ENCODE measurements at places on chromosomes 16 and 17. TPM values are rescaled to one million over a fixed set of nuclear protein-coding genes. Genes with fewer than 3 reads are reported as not detected.

The KCNH6 gene
- total RNA-seq, result not detected

The KCNG4 gene
- not detected for total RNA-seq

The ESRP2 gene
- total RNA-seq, result 22.9 TPM

The DNAAF8 gene
- total RNA-seq, result 0.59 TPM

DNA sequence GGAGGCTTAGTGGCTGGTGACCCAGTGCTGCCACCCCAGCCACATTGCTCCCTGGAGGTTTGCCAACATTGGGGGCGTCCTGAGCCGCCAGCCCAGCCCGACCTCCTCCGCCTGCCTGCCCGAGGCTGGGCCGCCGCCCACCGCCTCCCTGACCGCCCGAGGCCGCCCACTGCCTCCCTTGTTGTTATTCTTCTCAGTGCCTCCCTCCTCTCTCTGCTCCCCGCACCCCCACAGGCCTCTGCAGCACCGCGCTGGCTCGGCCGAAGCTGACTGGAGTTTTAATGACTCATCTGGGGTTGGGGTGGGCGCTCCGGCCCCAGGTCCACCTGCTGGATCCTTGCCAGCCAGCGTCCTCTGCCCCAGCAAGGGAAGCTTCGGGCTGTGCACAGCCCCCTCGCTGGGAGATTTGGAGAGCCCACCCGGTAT, 102.5 kb downstream of the RBFOX3 start:
- DNase-seq, result no peak

DNA sequence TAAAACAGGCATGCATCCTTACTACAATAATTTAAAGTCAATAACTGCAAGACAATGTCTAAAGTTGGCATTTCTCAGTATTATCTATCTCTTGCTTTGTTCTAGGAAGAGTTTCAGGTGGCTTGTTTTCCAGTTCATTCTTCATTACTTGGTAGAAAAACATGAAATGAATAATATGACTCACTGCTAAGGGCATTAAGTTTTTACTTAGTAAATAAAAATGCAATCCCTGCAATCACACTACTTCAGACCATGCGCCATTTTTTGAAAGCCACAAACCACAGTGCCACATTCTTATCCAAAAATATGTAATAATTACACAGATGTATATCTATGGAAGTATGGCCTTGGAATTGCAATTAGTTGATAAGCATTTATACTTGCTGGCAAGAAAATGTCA, 55.4 kb downstream of the CREBBP start:
- DNase-seq, result no peak

DNA sequence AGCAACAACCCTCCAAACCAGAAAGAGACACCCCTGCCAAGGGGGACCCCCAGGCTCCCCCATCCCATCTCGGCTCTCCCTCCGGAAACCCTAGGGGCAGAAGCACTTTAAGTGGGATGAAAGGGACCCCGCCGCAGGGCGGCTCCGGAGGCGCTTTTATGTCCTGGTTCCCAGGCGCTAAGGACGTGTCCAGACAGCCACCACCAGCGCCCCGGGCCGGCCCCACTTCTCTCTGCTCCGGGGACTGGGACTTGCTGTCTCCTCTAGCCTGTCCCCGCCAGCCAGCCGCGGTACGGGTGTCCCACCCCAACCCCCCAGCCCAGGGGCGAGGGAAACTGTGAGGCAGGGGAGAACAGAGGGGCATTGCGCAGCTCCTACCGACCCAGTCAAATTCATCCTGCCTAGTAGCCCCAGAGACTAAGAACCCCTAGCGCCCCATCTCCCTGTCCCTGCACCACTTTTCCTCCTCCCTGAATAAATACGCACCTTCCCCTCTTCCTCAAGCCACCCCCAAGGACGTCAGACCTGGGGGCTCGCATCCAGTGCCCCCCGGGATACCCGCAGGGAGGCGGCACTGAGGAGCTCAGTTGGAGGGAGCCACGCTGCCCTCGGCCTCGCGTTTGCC, 4.1 kb downstream of the SP6 start:
- DNase-seq, result no peak

DNA sequence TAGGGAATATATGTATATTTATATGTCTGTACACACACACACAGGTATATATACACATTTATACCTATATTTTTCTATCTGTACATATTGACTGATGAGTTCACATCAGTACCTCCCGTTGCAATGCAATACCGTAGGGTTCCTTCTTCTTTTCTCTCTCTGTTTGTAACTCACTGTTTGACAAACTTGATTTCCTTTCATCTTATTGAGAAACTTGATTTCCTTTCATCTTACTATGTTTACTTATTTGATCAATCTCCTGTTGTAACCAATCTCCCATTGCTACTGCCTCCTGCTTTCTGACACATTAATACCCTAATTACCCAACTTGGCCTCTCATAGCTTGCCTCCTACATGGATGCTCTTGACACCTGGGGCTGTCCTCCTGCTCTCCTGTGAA, 49.8 kb downstream of the NFAT5 start:
- DNase-seq, result no peak

- peak; percentile 38 for DNase-seq
These were observed 2.9 kb downstream of the ORAI3 start for GRCh38 chr16:30951750-30952149.

DNA sequence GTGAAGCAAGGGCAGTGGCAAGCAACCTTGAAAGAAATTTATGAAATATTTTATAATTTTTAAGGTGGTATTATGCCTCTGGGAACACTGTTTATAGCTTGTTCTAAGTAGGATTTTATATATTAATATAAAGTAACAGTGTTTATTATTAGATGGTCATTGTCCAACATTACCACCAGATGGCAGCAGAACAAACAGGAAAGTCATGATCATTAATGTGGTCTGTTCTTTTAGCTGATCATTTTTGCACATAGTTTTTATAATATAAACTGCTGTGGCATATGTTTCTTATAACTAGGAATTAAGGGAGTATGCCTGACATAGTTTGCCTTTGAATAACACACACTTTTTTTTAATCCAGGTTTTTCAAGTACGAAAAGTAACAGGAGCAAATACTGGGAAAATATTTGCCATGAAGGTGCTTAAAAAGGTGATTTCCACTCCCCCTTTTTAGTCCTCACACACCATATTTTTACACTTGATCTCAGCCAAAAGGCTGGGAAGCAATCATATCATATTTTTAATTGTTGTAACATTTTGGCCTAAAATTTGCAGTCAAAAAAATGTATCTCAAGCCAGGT, 21.4 kb downstream of the RPS6KB1 start:
- DNase-seq, result peak; percentile 21

Data from skin of body (tissue), 3 donors.